ENCODE measurements at places on chromosomes 12 and 14.
A peak's percentile ranks its signal among the peaks of the same experiment; 100 is the strongest.

- no peak for DNase-seq
Observed at GRCh38 chr12:126668961-126669360, 1598.0 kb upstream of the TMEM132C start.

DNA sequence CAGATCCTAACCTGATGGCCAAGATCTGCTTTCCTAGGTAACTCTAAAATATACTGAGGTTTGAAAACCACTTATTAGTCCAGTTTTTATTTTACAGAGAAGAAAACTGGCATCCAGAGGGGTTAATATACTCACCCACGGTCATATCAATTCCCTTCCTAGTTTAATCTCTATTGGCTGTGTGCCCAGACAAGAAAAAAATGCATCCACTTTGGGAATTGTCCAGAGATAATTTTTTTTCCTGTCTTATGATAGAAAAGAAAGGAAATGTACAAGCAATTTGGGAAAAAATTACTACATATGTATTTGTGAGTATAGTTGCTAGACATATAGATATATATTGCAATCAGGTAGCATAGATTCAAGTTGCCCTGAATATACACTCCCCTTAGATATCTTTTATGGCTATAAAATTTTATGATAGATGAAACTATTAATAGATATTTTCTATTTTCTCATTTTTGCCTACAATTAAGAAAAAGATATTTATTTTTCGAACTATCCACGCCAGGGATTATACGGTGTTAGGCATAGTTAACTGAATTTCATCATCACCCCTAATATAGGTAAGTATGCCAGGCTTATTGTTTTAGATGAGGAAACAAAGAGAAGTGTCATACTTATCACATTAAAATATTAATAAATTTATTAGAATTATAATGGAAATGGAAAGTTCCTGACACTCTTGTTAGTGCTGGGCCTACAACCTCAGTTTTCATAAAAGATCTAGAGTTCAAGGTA lies 100.5 kb upstream of the SLC38A2 start:
- no peak for DNase-seq

GRCh38 chr14:70137788-70138187 lies 51.0 kb downstream of the SLC8A3 start:
- DNase-seq = no peak

DNA sequence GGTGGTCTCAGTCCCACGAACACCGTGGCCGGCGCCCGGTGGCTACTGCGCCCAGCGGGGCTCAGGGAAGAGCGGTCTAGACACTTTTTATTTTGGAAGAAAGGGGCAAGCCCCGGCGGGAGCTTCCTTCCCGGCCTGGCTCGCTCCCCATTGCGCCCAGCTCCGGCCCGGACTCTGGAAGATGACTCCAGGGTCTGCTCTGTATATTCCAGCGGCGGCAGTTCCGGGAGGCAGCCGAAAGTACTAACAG lies 225.1 kb upstream of the CRY1 start:
- no peak for DNase-seq

- peak; percentile 26 for DNase-seq
Observed at GRCh38 chr14:80587096-80587724, 354.3 kb downstream of the CEP128 start.

GRCh38 chr14:104879983-104880565 lies 15.0 kb downstream of the CEP170B start:
- no peak for DNase-seq

DNA sequence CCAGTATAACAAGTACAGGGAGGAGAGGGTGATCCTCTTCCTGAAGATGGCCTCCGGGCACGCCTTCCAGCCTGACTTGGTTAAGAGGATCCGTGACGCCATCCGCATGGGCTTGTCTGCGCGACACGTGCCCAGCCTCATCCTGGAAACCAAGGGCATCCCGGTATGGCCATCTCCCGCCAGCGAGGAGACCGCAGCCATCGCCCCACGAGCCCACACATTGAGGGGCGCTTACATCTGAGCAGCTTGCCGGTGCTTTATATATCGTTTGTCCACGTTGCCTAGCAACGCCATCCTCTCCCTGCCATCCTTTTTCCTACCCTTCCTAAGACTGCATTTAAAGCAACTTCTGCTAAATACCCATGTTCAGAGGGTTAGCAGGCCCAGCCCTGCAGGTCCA lies 71.5 kb downstream of the AACS start:
- DNase-seq = no peak

- no peak for DNase-seq
Observed at GRCh38 chr12:42130672-42131402, 13.8 kb downstream of the GXYLT1 start.

- DNase-seq = no peak
Observed at GRCh38 chr14:31371646-31372045, 48.7 kb downstream of the HEATR5A start.

DNA sequence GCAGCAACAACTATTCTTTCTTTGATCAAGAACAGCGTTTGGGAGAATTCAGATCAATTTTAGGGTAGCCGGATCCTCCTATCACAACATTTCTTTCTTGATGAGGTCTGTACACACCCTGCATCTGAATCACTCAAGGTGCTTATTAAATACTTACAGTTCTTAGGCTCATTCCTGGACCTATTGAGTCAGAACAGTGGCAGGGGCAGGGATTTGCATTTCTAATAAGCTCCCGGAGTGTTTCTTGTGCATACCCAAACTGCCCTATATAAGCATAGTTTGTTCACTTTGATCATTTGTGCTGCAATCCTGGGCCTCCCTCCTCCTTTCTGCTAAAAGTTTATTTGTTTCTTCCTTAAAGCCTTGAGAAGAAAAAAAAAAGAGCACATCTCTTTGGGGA lies 80.5 kb upstream of the RPH3A start:
- DNase-seq = no peak

All from erythroblast (primary cell).